ENCODE measurements at places on chromosomes 5 and 9.

- no peak for DNase-seq
Measured at GRCh38 chr5:57776035-57776434, 293.4 kb upstream of the ACTBL2 start.

GRCh38 chr5:149251546-149251945, 20.1 kb upstream of the AFAP1L1 start:
- no peak for DNase-seq

GRCh38 chr5:91281401-91281800, 101.7 kb downstream of the ARRDC3 start:
- peak; percentile 80 for DNase-seq

DNA sequence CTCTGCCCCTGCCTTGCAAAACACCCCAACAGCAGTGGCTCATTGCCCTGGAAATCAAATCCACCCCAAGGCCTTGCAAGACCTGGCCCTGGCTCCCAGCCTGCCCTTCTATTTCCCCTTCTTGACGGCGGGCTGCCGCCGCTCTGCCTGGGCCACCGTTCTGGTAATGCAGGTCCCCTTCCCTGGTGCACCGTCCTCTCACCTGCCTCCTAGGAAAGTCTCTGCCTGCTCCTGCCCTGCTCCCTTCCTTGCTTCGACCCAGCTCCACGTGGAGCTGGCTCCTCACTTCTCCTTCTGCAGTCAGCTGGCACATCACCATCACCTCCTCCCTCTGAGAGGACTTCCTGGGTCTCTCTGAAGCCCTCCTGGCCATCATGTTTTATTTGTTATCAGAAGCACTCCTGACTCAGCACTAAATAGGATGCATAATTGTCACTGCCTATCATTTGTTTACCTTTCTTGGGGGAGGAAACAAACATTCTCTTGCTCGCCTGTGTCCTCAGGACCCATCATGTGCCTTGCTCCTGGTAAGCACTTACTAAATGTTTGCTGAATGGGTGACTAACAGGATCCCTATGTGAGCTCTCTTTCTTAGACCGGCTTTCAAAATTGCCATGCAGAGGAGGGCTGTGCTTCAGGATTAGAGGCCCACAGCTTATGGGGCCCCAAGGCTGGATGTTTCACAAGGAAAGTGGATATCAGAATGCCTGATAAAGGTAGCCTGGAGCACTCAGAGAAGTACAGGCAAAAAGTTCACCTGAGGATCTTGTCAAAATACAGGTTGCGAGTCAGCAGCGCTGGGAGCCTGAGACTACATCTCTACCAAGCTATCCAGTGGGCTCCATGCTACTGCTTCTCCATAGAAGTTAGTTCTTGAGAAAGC, 19.6 kb upstream of the C5orf47 start:
- DNase-seq: peak; percentile 79

DNA sequence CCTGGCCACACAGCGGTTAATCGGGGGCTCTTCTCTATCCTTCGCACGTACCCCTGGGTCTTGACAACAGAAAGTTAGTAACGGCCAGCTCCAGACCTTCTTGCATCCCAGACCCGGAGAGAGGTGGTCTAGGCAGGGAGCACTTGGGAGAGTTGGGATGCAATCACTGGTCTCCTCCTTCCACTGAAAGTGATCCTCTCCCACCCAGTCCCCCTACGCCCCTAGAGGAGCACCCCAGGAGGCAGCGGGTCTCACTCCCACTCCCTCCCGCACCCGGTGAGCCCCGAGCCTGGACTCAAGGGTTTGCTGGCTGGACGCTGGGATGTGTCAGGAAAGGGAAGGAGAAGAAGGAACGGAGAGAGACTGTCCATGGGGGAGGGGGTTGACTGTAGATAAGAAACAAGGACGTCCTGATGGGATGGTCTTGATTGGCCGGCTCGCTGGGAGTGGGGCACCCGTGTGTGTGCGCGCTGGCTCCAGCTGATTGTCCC, 2.0 kb downstream of the RORB start:
- DNase-seq: no peak

Data from epithelial cell of esophagus (primary cell).